ENCODE measurements at places on chromosomes 7 and 10.

- DNase-seq, result no peak
Observed at GRCh38 chr10:22657566-22658225, 56.7 kb downstream of the PIP4K2A start.

- DNase-seq, result no peak
Observed at GRCh38 chr10:128160297-128160711, 34.1 kb upstream of the MKI67 start.

GRCh38 chr7:17971411-17971810, 31.1 kb upstream of the SNX13 start:
- DNase-seq, result no peak

DNA sequence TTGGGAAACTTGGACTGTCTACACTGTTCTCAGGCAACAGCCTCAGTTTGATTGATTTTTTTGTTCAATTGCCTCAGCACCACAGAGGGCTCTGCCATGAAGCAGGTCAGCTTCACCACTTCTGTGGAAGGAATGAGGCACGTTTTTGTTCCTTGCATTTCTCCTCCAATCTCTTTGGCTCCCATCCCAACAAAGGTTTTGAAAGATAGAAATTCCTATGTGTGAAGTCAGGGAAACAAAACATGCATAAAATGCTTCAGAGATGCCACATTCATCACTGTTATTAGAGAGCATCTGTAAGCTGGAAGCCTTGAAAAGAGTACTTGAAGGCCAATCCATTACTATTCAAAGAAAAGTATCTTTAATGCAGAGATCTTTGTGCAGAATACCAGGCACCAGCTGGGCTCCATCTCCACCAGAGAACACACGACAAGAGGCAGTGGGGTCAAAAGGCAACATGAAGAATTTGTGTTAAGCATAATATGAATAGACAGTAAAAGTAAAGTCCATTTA, 249.1 kb upstream of the LYZL1 start:
- DNase-seq, result no peak

GRCh38 chr7:37440738-37441385, 7.8 kb downstream of the ELMO1 start:
- DNase-seq, result no peak

DNA sequence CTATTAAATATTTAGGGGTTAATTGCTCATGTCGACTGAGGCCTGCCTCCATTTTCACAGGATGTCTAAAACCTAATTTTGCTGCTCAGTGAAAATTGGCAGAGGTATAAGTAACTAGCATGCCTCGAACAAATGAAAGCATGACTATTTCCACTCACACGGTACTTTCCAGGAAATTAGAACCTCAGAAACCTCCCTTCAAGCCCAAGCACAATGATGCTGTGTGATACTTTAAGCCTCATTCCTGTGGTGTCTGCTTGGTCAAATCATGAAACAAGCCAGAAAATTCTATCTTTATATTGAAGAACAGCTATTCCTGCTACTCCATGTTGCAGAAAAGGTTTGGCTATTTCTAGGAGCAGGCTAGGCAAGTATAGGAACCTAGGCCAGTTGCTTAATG, 203.0 kb downstream of the SORCS3 start:
- no peak for DNase-seq

DNA sequence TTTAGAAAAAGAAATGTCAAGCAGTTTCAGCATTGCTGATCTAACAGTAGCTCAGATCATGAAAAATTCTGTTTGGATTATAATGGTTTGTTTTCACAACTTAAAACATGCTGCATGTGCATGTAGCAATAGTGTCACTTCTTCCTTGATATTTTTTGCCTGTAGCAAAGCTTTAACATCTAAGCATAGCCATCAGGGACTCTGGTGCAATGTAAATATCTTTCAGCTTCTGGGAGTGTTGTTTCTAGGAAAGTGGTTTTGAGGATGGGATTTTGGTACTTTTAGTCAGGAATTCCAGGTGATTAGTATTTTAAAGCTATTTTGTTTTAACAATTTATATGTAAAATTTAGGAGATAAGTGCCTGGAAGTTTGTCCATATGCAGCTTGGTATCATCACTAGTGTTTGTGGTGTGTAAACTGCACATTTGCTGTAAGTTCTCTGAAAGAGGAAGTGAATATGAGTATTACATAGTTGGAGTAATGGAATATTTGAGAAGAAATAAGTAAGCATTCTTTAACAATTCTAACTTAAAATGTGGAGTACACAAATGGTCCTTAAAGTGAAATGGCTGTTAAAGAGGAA, 1.9 kb downstream of the RSBN1L start:
- DNase-seq, result no peak

GRCh38 chr10:43953672-43954071, 305.0 kb upstream of the ZNF32 start:
- no peak for DNase-seq

GRCh38 chr10:26994743-26995142, 105.6 kb downstream of the ANKRD26 start:
- DNase-seq, result no peak

DNA sequence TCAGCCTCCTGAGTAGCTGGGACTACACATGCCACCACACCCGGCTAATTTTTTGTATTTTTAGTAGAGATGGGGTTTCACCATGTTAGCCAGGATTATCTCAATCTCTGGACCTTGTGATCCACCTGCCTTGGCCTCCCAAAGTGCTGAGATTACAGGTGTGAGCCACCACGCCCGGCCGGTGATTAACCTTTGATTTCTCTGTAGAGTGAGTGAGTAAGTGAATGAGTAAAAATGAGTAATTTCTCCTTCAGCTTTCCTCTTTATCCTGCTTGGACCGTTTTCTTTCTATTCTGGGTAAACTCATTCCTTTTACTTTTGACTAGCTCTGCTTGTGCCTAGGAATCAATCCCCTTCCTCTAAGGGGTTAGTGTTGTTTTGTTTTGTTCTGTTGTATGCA, 36.8 kb downstream of the ST7 start:
- DNase-seq, result peak; percentile 12

DNA sequence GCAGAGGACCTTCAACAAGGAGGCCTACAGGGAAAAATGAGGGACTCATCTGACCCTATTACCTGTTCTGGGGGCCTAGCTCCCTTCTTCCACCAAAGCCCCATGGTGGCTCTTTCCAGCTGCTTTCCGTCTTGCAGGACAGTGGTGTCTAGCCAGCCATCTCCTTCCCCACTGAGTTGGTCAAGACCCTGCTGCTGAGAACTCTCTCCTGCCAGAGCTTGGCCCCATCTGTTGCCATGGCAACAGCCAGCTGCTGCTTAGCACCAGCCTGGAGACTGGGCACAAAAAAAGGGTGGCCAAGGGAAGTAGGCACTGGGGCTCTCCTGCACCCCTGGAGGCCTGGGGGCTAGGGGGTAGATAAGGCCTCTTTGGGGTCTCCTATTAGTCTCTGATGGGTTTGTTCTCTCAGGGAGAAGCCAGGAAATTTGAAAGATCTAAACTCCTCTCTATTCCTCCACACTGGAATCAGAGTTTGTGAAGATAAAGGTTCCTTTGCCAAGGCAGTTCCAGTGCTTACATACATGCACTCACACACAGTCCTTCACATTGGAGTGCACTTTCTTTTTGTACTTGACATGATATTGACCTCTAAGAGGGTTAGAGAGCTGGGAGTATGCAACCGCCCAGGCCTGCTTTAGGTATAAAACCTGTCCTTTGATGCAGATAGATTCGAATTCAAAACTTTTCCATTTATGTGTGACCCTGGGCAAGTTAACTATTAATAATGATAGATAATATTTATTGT, 15.8 kb downstream of the TSPAN33 start:
- DNase-seq, result no peak

DNA sequence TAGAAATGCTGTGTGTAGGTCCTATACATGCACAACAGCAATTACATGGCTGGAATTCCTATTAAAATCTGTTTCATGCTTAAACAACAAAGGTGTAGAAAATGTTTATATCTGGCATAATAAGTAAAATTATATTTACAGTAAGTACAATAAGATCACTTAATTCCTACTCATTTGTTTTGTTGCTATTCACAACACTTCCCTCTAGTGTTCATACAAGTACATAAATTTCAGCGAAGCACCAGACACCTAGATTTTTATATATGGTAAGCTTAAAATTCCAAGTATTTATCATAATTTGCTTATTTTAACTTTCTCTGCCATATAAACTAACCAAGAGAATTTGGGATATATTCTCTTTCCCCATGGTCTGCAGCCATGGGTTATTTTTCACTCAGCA, 51.8 kb upstream of the ANK3 start:
- DNase-seq, result no peak

DNA sequence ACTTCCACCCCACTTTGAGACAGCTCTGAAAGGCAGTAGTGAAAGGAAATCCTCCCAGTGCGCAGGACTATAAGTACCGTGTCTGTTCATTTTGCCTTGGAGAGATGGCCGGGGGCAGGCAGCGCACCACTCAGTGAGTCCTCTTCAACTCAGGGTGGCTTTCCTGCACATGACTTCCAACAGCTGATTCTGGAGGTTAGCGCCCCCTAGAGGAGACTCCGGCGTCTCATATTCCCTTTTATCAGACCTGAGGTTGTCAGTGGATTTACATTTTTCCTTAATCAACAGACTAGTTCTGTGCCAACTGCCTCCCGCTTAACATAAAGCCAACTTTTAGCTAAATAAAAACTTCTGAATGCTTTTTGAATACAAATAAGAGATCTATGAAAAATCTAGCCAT, 101.0 kb downstream of the HERPUD2 start:
- DNase-seq, result peak; percentile 15

DNA sequence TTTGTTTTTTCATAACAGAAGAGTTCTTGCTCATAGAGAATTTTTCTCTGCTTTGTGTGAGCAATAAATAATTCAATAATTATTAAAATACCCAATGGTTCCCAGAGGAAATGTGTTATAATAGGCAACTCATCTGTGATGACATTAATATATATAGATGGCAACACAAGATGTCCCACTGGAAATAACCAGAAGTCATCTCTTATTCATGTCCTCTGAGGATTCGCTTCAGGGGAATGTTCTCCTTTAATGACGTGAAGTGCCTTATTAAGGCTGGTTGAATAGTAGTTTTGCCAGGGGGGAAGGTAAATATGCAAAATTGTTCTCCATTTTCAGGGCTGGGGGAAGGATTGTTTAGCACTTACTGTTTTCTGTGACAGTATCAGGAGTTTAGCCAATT, 3.1 kb downstream of the SLC39A12 start:
- no peak for DNase-seq

GRCh38 chr7:51239691-51240090, 76.9 kb downstream of the COBL start:
- no peak for DNase-seq

DNA sequence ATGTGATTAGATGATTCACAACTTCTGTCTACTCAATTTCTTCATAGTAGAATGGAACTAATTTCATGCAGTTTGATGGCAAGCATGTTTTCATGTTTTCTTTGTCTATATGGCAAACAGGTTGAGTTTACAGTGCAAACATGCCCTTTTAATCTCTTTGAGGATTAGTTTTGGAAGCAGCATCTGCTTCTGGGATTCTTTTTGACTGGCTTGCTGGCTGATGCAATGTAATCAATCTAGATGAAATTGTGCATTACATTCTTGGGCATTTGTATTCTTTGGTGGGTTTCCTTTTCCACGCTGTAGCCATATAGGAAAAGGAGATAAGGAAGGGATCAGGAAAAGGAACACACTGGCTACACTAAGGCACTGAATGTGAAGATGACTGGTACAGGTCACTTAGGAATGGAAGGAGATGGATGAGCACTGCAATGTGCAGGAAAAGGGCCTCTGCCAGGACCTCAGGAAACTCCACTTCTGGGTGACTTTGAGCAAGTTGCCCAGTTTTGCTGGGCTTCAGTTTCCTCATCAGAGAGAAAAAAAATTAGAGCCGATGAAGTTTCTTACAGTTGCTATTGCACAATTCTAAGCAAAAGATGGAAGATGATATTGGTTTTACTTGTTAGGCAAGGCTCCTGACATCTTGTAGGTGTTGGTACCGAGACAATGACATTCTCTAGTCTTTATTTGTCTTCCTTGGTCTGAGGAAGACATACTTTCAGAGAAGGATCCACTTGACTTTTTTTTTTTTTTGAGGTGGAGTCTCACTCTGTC, 269.1 kb downstream of the SUGCT start:
- DNase-seq, result no peak

Measured in mucosa of descending colon (tissue), 3 donors.